ENCODE measurements at places on chromosomes 13 and 19. TPM values are rescaled to one million over a fixed set of nuclear protein-coding genes. Genes with fewer than 3 reads are reported as not detected.

GRCh38 chr13:73340069-73340468 is 281.3 kb downstream of the KLF5 start:
- DNase-seq = peak; percentile 38

- DNase-seq = no peak
Measured at GRCh38 chr19:4689403-4689802, 19.3 kb upstream of the MYDGF start.

DNA sequence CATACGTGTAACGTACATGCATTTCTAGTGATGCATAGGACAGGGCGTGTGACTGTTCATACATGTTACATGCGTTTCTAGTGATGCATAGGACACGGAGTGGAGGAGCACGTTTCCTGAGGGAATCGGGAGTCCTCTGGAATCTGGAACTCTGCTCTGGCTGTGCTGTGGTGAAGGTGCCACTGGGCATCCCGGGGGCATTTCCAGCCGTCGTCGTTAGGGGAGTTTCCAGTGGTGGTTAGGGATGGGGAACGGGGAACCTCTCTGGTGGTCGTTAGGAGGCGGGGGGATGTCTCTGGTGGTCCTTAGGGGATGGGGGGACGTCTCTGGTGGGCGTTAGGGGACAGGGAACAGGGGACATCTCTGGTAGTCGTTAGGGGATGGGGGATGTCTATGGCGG is 209.6 kb upstream of the SOX1 start:
- DNase-seq = no peak

Gene ZNF805
- total RNA-seq = 12.2 TPM

GRCh38 chr19:15091918-15092753 is 10.1 kb downstream of the OR1I1 start:
- DNase-seq = peak; percentile 74

GRCh38 chr19:49116544-49116943 is 2.4 kb downstream of the LIN7B start:
- no peak for DNase-seq

Gene LGALS4
- 0.61 TPM for total RNA-seq
